Cortex of kidney (tissue), 1 donor: ENCODE measurements at places on chromosomes 1 and 21.

GRCh38 chr1:36994868-36995267 lies 39.4 kb downstream of the GRIK3 start:
- DNase-seq, result no peak

GRCh38 chr1:218461351-218461750 lies 116.2 kb downstream of the TGFB2 start:
- DNase-seq, result no peak

DNA sequence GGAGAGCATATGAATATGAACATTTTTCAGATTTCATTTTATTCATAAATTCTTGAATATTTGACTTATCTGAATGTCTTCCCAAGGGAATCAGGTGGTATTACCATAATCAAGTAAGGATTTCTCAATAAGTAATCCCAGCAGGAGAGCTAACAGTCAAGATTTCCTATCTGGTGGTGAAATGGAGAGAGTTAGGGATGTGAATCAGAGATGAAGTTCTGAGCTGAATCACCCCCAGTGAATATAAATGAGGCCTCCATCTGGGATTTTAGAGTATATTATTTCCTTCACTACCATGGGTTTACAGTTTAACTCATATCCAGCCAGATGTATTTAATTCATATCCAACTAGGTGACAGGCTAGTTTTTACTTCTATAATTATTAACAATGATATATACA lies 61.5 kb upstream of the RGS2 start:
- DNase-seq, result no peak

DNA sequence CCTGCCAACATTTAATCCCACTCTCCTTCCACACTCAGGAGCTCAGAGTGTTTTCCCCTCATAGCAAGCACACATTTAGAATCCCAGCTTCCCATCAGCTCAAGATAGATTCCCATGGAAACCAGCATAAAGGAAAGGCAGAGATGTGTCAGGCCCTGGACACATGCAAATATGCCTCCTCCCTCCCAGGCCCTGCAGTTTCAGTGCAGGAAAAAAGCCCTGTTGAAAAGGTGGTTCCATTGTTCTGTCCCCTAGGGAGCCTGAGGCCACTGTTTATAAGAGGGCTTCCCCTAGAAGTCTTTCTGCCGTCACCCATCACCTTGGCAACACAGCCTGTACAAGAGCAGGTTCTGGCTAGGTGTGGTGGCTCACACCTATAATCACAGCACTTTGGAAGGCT lies 3.6 kb downstream of the CACNA1S start:
- DNase-seq, result no peak

DNA sequence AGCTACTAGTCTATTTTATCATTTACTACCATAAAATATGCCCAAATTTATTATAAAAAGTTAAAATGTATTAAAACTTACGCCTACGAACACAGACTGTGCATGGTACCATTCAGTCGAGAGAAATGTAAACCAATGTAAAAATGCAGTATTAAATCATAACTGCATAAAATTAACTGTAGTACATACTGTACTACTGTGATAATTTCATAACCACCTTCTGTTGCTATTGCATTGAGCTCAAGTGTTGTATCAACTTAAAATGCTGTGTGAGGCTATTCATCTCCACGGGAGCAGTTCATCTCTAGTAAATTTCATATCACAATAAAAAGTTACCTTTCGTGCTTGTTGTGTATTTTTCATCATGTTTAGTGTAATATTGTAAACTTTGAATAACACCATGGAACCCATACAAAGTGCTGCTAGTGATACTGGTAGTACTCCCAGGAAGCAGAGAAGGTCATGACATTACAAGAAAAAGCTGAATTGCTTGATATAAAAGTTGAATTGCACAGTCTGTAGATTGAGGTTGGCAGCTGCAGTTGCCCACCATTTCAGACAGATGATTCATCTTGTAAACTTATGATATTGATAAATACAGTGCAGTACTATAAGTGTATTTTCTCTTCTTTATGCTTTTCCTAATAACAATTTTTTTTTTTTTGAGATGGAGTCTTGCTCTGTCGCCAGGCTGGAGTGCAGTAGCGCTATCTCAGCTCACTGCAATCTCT lies 19.0 kb upstream of the CENPF start:
- no peak for DNase-seq

DNA sequence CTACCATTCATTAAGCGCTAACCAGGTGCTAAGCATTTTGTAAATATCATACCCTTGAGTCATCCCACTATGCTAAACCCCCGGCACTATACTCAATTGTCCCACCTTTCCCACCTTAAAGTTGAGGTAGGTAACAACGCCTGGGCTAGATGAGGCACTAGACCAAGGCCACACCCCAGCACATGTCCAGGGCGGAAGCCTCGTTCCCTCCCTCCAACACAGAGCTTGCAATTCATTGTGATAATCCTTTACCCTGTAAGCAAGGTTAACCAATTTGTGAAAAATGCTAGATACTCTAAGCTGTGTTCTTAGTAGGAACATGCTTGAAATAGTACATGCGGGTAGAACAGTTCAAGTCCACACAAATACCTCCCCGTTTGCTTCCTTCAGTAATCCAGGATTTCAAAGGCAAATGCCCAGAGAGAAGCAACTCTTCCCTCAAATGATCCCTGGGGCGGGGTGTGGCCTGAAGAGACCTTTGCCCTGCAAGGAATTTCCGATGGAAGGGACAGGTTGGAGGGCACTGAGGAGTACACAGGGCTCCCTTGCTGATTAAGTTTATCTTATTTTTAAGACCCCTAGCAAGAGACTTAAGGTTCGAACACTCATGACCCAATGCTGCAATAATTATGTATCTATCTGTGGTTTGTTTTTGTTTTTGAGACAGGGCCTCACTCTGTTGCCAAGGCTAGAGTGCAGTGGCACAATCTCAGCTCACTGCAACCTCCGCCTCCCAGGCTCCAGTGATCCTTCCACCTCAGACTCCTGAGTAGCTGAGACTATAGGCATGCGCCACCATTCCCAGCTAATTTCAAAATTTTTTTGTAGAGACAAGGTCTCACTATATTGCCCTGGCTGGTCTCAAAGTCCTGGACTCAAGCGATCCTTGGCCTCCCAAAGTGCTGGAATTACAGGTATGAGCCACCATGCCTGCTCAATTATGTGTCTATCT lies 2.6 kb downstream of the RSPH1 start:
- no peak for DNase-seq

DNA sequence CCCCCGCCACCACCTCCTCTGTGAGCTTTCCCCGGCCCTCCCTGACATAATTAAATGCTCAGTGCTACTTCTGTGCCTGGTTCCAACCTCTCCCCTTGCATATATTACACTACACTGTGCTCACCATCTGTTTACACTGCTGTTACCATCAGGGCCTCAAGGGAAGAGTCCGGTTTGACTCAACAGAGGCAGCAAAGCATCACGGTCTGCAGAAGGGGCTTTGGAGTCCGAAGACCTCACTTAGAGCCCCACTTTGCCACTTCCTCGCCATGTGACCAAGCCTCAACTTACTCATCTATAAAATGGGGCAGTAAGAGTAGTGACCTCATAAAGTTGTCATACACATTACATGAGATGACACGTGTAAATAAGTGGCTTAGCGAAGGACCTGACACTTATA lies 27.4 kb downstream of the KCNN3 start:
- no peak for DNase-seq

DNA sequence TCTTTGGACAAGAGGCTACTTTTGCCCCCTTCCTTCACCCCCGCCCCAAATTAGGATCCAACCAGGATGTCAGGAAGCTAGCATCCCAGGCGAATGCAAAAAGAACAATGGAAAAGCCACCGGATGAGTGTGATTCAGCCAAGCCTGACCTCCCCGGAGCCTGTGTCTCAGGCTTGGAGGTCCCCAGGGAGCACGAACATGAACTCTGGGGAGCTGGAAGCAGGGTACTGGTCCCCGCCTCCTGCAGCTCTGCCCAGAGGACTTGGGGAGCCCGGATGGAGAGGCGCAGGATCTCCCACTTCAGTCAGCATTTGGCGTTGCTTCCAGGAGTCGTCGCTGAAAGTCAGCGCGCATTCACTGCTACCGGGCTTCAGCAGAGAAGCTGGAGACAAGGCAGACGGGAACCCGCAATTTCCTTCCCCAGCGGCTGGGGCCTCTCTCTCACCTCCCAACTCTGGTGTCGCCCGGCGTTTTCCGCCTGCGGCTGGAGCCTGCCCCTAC lies 1.8 kb upstream of the TBX15 start:
- no peak for DNase-seq

DNA sequence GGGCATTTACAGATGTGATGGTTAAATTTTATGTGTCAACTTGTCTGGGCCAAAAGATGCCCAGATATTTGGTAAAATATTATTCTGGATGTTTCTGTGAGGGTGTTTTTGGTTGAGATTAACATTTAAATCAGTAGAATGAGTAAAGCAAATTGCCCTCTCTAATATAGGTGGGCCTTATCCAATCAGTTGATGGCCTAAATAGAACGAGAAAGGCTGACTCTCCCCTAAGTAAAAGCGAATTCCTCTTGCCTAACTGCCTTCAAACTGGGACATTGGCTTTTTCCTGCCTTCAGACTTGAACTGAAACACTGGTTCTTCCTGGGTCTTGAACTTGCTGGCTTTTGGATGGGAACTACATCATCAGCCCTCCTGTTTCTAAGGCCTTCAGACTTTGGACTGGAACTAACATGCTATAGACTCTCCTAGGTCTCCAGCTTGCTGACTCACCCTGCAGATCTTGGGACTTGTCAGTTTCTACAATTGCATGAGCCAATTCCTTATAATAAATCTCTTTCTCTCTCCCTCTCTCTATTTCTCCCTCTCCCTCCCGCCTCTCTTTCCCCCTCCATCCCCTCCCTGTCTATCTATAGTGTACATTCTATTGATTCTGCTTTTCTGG lies 10.2 kb upstream of the NAV1 start:
- DNase-seq, result no peak

- DNase-seq, result no peak
Observed at GRCh38 chr1:245880754-245881403, 626.2 kb downstream of the SMYD3 start.

DNA sequence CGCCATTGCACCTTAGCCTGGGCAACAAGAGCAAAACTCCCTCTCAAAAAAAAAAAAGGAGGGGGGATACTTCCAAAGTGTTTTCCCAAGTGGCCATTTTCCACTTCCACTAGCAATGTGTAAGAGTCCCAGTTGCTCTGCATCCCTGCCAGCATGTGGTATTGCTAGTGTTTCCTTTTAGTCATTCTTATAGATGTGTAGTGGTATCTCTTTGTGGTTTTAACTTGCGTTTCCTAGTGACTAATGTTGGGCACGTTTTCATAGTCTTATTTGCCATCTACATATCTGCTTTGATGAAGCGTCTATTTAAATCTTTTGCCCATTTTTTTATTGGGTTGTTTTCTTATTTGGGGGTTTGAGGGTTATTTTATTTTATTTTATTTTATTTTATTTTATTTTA lies 31.1 kb downstream of the INAVA start:
- DNase-seq, result no peak
